SW 1271 (cell line): ENCODE measurements at places on chromosomes 6 and 20.

DNA sequence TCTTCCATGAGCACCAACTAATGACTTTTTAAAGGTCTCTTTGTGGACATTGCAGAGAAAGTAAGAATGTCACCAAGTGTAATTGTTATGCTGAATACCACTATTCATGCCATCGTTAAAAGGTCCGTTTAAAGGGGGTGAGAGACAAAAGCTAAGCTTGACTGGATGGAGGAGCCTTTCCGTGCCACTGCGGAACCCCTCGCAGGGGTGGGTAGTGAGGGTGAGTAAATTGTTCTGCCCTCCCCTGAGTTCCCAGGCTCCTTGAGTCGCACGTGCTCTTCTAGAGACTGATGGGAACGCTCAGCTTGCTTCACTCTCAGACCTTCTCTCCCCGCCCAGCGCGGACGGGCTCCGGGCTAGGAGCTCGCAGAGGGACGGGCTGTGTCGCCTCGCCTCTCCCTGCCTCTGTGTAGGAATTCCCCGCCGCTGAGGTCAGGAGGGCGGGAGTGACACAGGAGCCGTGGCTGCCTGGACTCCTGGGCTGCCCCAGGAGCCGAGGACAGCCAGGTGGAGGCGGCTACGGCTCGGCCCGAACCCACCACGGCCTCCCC, 314.8 kb upstream of the QKI start:
- no peak for DNase-seq

DNA sequence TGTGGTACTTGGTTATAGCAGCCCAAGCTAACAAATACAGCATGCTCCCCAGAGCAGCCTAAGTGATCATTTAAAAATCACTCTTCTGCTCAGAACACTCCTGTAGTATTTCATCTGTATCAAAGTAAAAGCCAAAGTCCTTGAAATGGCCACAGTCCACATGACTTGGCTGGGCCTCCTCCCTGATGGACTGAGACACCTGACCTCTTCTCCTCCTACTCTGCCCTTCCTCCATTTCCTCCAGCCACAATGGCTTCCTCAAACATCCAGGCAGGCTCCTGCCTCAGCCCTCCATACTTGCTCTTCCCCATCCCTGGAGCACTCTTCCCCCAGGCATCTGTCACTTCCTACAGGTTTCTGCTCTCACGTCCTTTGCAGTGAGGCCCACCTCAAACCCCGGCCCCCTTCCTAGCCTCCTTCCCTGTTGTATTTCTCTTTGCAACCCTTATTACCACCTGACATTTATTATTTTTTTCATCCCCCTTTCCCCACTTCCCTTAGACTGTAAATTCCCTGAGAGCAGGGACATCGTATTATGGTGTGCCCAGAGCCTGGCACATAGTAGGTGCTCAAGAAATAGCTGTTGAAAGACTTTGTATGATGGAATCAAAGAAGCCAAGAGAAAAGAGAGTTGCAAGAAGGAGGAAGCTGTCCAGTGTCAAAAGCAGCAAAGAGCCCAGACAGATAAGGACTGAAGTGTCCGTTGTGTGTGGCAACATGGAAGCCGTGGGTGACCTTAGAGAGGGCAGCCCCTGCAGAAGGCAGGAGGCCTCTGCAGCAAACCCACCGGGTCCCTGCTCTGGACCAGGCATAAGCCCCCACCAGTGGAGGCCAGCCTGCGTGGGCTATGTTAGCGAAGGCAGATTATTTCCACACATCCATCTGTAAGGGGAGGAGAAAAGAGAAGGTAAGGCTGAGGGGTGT, 87.5 kb downstream of the TRERF1 start:
- DNase-seq, result no peak

DNA sequence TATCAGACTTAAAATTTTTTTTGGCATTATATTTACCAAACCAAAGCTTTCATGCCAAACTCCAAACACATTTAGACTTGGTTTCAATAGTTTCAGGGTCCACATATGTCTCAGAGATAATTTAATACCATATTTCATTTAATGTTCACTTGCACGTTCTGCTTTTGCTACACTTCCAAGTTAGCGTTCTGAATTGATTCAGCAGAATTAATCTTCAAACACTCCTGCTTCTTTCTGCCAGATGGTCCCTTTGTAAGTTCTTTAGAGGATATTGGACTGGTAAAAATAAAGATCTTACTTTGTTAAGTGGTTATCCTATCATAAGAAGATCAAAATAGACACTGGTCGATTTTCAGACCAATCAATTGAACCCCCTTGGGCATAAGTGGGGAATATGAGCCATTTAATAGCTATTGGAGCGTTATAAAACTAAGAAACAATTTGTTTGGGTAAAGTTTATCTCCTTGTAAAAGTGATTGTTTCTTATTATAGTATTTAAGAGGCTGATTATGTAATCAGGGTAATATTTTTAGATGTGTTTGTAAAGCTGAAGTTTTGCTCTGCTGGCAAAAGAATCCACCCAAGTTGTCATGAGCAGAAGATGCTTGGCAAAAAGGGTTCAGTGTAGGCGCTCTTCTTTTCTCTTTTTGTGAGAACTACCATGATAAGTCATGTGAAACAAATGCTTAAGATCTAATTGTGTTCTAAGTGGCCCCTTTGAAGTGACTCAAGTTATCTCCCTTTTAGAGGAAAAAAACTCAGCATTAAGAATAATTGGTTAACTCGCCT, 92.2 kb downstream of the MCHR2 start:
- no peak for DNase-seq

DNA sequence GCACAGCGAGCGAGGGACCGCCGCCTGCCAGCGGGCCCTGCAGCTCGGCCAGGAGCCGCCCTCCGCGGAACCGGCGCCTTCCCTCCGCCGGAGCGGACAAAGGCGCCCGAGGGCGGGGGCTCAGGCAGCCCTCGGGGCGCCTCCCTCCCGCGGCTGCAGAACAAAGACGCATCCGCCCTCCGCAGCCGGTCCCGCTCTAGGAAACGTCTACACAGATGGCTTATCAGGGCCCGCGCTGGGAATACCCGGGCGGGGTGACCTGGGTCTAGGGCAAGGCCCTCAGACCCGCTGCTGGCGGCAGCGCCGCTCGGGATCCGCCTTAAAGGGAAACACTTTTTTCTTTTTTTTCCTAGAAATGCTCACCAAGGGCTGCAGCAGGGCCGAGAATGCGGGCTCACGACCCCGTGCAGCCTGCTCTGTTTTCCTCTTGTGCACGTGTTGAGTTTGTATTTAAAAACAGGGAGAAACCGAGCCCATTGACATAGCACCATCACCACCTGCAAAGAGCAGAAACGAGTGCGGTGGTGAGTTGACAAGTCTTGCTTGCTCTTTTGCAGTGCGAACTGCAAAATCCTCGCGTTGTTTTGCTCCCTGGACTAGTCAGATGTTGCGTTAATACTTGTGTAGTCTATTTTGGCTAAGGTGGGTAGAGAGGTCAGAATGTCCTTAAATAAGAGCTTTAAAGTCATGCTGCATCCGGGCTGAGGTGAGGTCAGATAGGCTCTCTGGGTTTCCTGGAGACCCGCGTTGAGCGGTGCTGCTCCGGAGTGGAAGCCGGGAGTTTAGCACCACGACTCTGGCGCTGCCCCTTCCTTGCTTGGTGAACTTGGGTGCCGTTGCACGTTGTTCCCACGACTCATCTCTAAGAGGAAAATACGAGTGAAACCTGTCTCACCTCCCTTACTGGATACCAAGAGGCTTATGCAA, 1.1 kb upstream of the RPS6KA2 start:
- DNase-seq, result peak; percentile 38

- DNase-seq, result no peak
Observed at GRCh38 chr6:119799596-119800509, 450.3 kb upstream of the MAN1A1 start.

DNA sequence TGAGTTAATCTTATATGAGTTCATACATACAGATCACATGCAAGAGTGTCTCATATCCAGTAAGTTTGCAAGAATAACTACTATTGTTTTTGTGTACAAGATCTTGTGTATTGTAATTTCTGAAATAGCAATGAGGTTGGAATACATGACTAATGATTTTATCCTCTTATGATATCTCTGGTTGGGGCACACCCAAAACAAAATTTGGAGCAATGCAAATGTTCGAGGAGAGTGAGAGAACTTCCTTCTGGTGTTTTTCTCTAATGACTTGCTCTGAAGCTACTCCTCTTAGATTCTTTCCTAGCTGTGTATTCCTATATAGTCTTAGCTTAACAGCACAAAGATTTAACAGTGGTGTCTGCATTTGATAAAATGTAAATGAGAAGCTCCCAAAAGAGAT, 252.5 kb downstream of the LAMA2 start:
- DNase-seq, result no peak

DNA sequence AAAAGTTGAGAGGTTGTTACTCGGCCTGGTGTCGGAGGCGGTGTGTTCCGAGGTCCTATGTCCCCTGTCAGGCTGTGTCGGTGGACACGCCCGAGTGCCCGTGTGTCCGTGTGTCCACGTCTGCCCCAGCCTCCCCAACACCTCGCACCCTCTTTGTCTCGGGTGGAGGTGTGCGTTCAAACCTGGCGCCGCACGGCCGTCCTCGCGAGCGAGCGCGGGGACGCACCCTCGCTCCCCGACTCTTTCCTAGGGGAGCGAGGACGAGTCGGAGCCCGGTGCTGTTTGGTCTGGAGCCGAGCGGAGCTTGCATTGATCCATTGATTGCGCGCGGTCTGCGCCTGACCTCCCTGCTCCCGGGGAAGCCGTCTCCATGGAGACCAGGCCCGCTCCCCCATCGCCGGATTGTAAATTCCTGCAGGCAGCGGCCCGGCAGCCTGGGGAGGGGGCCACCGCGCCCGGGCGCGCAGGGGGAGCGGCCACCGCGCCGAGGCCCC, 411 bp upstream of the SCUBE3 start:
- no peak for DNase-seq

DNA sequence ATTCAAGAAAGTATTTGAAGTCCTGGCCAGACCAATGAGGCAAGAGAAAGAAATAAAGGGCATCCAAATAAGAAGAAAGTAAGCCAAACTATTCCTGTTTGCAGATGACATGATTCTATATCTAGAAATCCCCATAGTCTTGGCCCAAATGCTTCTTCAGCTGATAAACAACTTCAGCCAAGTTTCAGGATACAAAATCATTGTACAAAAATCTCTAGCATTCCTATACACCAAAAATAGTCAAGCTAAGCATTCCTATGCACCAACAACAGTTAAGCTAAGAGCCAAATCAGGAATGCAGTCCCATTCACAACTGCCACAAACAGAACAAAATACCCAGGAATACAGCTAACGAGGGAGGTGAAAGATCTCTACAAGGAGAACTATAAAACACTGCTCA, 60.1 kb upstream of the PHIP start:
- no peak for DNase-seq

- no peak for DNase-seq
Observed at GRCh38 chr6:120211955-120212792, 862.6 kb upstream of the MAN1A1 start.

- no peak for DNase-seq
Observed at GRCh38 chr6:108665495-108666196, 104.9 kb downstream of the FOXO3 start.

- DNase-seq, result peak; percentile 16
Observed at GRCh38 chr20:19212821-19213502, 520 bp downstream of the SLC24A3 start.

DNA sequence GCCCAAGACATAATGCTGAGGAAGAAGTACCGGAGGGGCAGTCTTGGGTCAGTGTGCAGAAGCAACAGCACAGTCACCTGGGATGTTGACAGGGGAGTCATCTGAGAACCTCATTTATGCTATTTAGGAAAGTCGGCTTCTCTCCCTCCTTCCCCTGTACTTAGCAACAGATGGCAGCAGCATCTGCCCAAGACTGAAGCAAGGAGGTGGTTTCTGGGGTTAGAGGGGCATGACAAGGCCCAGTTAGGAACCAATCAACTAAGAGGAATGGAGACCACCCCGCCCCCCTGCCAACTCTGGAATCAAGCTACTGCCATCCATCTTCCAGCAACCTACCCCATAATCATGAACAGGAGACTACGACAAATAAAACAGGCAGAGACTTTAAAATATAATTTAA, 21.7 kb downstream of the RIPK1 start:
- DNase-seq, result no peak

DNA sequence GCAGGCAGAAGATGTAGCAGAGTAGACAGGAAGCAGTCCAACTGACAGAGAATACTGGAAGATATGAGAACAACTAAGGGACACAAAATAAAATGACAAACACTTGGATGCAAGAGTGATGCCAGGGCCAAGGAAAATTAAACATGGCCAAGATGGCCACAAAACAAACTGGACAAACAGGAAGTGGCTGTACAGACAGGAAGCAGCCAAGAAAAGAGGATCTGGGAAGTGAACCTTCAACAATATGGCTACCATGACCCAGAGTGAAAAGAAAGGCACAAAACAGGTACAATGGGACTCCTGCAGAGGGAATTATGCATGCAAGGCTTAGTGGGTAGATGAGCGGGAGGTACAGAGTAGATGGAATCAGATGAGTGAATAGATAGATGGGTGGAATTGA, 29.1 kb downstream of the HLA-DPB1 start:
- no peak for DNase-seq

DNA sequence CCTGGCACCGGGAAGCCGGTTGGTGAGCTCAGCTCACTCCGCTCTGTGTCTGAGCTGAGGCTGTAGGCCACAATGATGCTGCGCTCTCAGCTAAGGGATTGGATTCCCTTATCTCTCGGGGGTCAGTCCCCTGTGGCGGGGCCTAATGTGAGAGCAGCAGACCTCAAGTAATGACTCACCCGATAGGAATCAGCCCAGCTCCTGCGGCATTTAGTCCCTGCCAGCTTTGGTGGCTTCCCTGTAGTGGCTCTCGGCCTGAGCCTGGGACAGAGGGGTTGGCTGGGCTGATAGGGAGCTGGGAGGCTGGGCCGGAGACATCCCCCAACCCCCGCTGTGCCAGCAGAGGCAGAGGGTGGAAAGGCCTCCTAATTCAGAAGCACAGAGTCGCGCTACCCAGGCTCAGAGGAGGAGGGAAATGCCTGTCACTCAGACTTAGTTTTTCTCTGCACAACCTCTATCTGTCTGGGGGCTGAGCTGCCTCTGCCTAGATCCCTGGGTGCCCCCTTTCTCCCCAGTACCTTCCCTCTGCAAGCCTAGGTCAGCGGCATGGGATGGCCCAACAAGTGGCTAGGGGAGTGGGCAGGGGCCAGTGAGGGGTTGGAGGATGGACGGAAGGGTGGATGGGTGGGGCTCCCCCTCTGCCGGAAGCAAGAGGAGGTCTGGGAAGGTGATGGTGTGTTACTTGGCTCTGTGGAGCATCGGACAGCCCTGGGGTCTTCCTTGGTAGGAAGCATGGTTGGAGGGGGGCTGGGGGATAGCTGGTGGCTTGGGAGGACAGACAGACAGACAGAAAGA, 92.2 kb downstream of the CDH22 start:
- DNase-seq, result peak; percentile 71

DNA sequence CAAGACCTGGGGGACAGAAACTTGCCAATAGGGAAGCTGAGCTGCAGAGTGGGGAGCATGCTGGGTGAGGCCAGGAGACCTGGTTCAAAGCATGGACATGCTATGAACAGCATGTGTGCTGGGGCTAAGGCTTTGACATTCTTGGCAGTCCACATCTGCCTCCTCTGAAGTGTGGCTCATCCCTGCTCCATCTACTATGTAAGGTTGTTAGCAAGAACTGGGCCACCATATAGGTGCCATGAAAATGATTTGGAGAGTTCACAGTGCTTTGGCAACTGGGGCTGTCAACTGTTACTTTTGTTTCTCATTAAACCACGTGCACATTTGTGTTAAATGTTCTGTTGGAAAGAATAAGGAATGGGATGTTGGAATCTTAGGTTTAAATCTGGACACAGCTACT, 311.1 kb downstream of the CDC5L start:
- DNase-seq, result no peak
